CD8-positive, alpha-beta T cell (primary cell): ENCODE measurements at places on chromosomes 11 and 22.

DNA sequence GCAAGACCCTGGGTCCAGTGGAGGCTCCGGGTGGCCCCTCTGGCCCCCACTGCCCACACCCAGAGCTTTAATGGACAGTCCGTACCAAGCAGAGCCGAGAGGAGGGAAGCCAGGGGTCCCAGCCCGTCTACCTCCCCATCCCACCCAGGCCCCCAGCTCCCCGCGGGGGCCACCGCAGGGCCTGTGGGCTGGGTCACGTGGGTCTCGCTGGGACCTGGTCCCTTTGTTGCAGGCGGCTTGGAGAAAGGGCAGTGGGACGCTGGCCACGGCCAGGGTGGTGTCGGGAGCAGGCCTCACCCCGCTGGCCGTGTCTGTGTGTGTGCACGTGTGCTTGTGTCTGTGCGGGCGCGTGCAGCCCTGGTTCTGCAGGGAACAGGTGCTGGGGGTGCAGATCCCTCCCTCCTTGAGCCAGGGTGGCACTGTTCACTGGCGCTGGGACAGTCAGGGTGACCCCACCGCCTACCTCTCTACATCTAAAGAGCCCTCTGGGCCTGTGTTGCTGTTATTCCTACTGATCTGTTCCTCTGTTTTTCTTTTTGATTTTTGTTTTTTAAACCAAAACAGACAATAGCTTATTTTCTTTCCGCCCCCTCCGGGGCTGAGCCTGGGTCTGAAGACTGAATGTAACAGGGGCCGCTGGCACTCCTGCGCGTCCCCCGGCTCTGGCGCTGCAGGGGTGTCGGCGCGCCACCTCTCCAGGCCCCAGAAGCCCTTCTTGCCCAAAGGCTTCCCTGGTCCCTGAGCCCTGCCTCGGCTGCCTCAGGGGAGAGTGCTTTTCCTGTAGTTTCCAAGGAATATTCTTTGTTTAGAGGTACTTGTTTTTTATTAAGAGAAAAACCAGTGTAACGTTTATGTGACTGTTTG lies 20.1 kb upstream of the TMEM191C start:
- DNase-seq: no peak

- no peak for DNase-seq
These were observed 10.1 kb downstream of the SLC5A1 start for GRCh38 chr22:32052936-32053791.

GRCh38 chr11:76150141-76150540 lies 56.2 kb downstream of the WNT11 start:
- DNase-seq: no peak

DNA sequence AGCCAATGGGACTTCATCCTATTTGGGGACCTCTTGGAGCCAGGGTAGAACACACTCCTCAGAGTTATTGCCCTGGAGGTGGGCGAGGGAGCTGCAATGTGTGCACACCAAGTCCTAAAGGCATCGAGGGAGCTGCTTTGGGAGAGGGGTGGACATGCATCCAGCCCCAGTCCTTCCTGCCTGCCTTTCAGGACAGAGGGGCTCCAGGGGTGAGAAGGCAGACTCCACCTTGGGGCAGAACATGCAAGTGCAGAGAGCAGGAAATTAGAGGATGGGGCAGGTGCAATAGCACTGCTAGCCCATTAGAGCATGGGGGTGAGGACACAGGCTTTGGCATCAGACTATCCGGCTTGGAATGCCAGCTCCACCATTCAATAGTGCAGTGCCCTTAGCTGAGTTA lies 288.5 kb downstream of the OPCML start:
- DNase-seq: no peak

DNA sequence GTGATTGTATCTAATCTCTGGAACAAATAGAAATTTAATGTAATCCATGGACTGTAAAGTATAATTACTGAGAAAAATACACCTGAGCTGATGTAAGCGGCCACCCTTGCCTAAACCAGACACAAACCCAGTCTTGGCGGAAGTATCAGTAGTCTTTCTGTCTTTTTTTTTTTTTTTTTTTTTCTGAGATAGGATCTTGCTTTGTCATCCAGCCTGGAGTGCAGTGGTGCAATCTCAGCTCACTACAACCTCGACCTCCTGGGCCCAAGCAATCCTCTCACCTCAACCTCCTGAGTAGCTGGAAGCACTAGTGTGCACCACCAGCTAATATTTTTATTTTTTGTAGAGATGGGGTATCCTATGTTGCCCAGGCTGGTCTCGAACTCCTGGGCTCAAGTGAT lies 5.5 kb upstream of the CXCR5 start:
- DNase-seq: no peak

- DNase-seq: no peak
These were observed 291.4 kb downstream of the CTTN start for GRCh38 chr11:70689764-70690163.

GRCh38 chr11:5335170-5335569 lies 8.2 kb downstream of the OR51B5 start:
- no peak for DNase-seq

DNA sequence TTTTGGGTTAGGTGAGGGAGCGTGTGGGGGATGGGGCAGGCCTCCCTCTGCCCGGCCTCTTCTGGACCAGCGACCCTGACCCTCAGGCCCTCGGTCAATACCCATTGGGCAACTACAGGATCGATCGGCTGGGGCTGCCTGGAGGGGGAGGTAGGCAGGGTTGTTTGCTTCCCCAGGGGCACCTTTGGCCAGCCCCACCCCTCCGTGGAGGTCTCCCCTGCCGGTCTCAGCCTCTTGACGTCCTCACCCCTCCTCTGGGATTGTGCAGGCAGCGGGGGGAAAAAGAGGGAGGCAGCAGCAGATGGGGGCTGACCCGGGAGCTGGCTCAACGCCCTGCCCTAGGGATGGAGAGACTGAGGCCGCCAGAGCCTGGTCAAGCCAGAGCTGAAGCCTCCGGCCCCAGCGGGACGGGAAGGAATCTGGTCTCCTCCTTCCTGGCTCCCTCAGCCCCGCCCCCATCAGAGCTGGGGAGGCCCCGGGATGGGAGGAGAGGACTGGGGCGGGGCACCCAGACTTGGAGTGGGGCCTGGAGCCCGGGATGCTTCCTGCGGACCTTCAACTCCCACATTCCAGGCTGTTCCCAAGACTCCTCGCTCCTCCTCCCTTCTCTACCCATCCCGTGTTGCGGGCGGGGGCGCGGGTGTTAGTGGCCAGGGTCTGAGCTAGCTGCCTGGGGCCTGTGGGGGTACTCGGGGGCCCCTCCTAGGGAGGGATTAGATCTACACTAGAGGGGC lies 14.4 kb upstream of the CDC42EP1 start:
- DNase-seq: no peak

GRCh38 chr11:69352715-69353319 lies 58.9 kb downstream of the MYEOV start:
- DNase-seq: no peak

DNA sequence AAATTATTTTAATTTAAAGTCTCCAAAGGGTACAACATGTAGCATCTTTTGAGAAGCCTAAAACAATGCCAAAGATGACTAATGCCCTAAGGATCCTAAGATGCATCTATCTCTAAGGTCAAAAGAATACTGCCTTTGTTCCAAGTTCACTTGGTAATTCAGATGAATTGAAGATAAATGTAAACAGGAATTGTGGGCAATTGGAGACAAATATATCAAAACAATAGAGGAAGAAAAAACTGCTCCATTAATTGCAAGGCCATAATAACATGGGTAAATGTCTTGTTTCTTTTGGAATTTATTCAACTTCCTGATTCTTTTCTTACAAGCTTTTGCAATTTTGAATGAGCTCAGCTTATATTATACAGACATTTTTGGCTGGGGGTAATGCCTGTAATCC lies 338.6 kb downstream of the TTC28 start:
- no peak for DNase-seq

- no peak for DNase-seq
These were observed 218.0 kb downstream of the ST3GAL4 start for GRCh38 chr11:126573325-126573978.

DNA sequence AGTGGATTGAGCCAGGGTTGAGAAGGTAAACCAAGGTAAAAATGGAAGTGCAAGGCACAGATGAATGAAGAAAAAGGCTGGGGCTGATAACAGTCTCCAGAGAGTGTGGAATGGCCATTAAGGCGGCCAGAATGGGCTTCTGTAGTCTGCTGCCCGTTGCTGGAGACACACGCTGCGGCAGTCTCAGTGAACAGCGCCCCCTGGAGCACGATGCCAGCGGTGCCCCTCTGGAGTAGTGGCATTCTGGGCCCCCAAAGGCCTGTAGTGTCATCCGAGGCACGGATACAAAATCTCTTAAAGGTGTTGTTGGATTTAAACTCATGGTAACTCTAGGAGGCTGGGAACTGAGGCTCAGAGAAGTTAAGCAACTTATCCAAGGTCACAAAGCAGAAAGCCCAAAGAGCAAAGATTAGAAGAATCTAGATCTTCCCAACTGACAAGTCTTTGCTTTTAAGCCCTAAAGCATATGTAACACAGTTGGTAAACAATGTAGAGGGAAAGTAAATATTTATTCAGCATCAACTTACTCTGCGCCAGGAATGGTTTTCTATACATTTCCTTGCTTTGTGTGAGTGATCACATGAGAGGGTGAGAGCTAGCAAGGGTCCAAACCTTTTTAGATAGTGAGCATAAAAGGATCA lies 18.2 kb downstream of the KCNJ1 start:
- DNase-seq: peak; percentile 71

- DNase-seq: no peak
These were observed 611.7 kb downstream of the NTM start for GRCh38 chr11:131982154-131982553.

- DNase-seq: no peak
These were observed 25.0 kb downstream of the SWAP70 start for GRCh38 chr11:9688716-9689511.

DNA sequence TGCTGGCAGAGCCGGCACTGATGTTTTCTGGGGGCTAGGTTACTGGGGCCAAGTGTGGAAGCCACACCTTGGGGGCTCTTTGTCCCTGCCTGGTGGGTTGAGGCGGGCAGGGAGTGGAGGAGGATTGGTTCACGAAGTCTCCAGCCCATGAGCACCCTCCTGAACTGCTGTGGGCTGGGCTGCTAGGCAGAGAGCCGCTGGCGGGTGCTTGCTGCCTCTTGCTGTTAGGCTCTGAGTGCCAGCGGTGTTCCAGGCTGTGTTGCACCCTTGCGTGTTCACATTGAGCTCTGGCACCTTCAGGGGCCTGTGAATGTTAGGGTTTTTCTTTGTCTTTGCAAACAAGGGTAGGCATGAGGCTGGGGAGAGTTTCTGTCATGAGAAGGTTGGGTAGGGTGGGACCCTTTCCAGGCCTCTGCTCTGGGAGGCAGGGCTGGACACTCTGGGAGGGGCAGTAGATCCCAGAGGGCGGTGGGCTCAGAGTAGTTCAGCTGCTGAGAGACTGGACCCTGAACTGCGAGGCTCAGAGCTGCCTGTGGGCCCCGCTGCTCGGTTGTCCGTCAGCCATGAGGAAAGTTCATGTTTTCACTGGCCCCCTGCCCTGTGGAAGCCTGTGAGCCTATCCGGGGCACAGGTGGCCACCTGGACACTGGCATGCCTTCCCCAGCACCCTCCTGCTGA lies 24.0 kb upstream of the TMEM191C start:
- DNase-seq: no peak

GRCh38 chr11:122331079-122331478 lies 215.1 kb upstream of the BLID start:
- DNase-seq: no peak

DNA sequence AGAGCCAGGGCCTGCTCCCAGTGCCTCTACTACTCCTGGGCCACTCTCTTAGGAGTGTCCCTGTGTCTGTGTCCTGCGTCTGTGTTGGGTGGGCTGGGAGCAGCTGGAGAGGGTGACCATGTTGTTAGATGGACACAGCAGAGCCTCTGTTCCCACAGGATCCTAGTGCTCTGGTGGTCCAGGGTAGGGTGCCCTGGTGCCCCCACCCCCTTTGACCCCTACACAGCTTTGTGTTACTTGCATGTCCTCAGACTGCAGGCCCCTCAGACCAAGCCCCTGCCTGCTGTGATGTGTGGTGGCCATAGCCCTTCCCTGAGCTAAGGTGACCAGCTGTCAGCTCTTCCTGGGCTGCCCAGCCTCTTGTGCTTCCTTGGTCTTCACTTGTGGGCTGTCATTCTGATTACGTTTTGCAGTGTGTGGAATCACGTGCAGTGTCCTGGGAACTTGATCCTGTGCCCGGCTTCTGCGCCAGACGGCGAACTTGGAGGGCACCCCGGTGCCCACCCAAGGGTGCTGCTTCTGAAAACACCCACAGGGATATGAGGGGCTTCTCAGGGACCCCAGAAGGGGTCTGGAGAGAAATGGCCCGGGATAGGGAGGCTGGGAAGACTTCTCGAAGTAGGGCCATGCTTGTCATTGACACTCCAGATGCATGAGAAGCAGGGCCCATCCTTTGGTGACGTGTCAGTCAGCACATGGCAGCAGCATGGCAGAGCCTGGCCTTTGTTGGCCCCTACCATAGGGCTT lies 1.5 kb downstream of the TANGO2 start:
- DNase-seq: no peak

GRCh38 chr22:36287881-36288515 lies 35.1 kb downstream of the APOL1 start:
- DNase-seq: no peak

- no peak for DNase-seq
These were observed 6.6 kb downstream of the NEAT1 start for GRCh38 chr11:65429068-65429681.

- no peak for DNase-seq
These were observed 49.8 kb upstream of the SPATA19 start for GRCh38 chr11:133895061-133895479.

DNA sequence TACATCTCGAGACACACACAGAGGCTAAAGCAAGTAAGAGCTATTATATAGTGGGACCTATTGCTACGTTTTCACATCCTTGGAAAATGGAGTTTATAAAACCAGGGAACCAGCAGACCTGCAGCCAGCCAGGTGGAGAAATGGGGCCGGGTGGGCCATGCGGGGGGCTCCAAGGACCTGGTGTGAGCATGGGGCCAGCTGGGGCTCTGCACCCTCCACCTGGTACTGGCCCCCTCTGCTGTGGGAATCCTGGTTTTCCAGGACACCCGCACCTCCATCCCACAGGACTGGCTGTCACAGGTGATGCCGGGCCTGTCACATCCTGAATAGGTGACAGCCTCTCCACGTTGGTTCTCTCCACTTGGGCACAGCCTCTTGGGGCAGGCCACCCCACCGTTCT lies 11.3 kb downstream of the DHCR7 start:
- no peak for DNase-seq

DNA sequence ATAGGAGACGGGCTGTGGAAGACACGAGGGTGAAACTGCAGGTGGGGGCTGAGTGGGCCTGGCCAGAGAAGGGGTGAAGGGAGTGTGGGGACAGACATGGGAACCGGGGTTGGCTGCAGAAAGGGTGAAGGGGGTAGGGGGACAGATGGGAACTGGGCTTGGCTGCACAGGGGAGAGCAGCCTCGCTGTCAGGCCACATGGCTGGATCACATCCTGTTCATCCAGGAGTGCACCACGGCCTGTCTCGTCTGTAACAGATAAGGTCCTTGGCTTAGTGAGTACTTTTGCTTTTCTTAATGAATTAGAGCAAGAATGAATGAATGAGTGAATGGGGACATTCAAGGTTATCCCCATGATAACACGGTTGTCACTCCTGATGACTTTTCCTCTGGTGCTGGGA lies 13.5 kb downstream of the FBLN1 start:
- no peak for DNase-seq

GRCh38 chr22:19717181-19717580 lies 2.9 kb downstream of the SEPTIN5 start:
- no peak for DNase-seq
